Cerebellar cortex (tissue), 1 donor: ENCODE measurements at places on chromosomes 3 and 15.

DNA sequence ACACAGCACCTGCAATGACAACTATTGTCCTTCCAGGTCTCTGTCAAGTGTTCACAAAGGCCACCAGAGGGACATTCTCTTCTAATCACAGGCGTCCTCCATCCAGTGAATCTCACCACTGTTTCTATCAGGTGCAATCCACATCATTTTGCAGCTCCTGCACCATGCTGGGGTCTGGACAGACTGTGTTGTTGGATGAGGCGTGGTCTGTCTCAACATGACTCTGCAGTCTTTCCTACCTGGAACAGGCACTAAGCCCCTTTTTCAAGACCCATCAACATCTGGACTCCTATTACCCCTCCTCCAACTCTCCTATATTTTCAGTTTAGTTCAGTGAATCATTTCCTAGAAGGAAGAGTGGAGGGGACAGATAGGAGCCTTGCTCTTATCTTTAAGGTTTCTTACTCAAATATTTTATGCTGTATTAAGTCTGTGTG is 31.5 kb upstream of the VEPH1 start:
- no peak for DNase-seq

DNA sequence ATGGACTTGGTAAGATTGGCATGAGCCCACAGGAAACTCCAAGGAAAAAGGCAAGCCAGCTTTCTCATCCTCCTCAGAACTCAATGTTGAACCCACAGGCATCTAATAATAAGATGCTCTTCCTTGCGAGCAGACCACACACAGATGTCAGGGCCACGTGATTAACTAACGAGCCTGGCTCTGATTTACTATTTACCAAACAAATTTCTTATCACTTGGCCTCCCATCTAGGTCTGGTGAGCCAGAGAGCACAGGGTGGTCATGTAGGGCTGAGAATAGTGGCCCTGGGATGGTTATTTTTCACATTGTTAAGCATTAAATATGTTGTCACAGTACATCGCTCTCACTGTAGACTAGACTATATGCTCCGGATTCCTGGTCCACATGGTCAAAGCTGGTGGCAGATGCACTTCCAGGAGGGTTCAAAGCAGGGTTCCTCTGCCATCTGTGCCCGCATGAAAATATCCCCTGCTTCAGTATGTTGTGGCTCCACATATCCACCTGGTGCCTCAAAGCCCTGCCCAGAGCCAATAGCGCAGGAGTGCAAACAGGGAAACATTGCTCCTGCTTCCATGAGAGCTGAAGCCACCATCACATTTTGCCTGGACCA is 472.5 kb upstream of the WNT5A start:
- DNase-seq = peak; percentile 96

GRCh38 chr3:57911593-57911992 is 96.6 kb upstream of the FLNB start:
- no peak for DNase-seq

DNA sequence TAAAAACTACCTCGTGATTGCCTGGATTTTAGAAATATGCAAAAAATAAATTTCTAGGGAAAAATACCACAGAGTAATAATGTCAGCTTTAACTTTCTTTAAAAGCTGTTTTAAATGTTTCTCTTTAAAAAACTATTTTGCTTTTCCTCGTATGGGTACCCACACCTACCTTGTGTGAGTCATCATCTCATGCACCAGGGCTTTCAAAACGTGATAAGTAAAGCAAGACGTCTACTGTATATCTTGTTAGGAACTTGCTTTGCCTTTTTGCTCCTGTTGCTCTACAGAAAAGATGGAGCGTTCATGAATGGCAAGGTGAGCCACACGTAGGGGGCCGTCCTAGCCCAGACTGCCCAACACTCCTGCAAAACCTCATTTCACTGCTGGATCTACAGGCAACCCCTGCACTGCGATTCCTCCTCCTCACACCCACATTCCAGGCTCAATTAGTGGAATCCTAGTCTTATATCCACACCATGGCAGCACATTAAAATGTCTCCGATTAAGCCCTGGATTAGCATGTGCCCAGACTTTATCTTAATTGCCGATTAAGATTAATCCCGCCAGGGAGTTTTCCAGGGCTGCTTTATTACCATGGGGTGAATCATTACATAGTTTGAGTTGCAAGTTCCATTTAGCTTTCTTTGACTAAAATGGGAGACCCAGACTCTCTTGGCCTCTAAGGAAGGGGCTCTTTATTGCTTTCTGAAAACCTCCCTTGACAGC is 293.6 kb upstream of the ICE2 start:
- DNase-seq = no peak

DNA sequence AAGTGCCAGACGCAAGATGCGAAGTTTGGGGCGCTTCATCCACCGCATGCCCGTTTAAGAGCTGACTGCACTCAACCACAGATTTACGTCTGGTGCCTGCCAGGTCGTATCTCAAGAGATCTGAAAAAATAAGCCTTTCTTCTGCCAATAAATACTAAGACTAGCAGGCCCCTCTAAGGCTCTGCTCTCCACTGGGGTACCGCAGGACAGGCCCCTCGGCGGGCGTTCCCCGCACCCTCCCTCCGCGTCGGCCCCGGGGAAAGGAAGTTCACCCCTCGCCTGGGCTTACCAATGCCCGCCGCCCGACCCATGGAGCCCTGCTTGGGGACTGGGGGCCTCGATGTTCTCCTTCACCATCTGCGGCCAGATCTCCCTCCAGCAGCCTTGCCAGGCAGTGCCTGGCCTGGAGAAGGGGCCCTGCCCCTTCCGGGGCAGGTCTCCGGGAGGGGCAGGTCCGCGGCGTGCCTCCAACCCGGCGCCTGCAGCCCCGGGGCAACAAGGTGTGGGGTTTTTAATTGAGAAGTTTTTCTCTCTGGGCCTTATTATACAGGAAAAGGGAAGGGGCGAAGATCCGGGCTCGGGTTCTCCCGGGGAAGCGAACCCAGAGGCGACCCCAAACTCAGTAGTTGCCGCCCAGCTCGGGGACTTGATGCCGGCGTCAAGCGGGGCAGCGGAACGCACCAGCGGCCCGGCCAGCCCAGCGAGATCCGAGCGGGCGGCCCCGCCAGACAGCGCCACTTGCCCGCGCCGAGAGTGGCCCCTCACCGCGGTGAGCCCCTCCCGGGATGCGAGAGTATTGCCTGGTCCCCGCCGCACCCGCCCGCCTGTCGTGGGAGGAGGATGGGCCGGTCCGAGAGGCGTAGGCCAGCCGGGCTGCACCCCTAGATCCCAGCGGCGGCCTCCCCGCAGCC is 735 bp downstream of the GOLGA8B start:
- peak; percentile 27 for DNase-seq

- no peak for DNase-seq
Measured at GRCh38 chr15:33508703-33509102, 197.9 kb downstream of the RYR3 start.

GRCh38 chr15:46039703-46040102 is 404.9 kb downstream of the SQOR start:
- no peak for DNase-seq

GRCh38 chr15:71597637-71598036 is 212.7 kb upstream of the NR2E3 start:
- DNase-seq = no peak

- DNase-seq = no peak
Measured at GRCh38 chr3:174640932-174641331, 218.2 kb upstream of the NAALADL2 start.

DNA sequence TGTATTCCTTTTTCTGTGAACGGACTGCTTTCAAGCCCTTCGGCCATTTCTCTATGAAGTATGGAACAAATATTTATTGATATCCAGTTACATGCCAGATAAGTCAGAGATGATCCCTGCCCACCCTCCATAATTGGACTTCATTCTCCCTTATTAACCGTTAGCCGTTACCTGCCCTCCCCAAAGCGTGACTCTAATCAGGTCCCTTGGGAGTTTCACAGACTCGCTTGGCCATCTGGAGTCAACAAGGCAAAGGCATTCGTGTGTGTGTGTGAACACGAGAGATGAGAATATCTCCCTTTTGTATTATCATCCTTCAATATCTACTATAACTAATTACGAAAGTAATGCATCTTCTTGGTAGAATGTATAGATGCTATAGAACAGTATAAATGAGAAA is 314.5 kb downstream of the TLE3 start:
- DNase-seq = no peak

- DNase-seq = no peak
Measured at GRCh38 chr15:76334438-76335306, 1.9 kb upstream of the ISL2 start.
